ENCODE measurements at places on chromosomes 3 and 15. TPM values are rescaled to one million over a fixed set of nuclear protein-coding genes. Genes with fewer than 3 reads are reported as not detected.

- DNase-seq: peak; percentile 33
These were observed 15.4 kb downstream of the IDH2 start for GRCh38 chr15:90086868-90087268.

- DNase-seq: no peak
These were observed 93.0 kb upstream of the P3H2 start for GRCh38 chr3:190213727-190214126.

DNA sequence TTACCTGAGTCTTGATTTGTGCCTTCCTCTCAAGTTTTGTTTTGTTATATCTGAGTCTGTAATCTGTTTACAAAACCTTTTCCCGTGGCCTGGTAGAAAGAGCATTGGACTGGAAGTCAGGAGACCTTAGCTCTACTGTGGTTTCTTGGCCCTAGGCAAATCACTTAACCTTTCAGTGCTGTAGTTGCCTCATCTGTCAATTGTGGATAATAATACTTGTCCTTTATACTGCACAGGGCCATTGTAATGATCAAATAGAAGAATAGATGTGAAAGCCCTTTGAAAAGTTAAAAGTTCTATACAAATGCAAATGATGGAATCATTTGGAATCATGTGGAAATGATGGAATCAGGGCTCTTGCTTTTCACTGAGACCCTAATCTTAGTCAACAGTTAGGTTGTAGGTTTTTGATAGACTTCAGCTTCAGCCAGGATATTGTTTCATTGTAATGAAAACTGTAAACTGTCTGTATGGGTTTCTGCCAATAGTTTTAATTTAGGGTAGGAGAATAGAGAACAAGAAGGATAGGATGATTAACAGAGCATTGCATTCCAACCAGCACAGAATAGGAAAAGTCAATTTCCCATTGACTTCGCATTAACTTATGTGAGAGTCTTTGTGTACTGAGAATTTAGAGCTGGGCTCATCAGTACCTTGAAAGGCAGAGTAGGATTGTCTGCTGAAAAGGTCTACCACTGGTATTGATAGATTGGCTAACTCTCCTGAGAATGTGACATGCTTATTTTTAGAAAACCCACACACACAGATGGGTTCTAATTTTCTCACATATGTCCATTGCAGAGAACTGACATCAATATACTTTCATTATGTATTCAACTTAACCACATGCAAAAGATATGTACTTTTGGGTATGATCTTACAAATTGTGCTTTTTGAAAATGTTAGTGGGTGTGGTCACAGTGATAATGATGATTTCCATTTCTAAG lies 21.8 kb downstream of the MAP2K5 start:
- DNase-seq: no peak

ERICH6 gene
- total RNA-seq: 0.07 TPM

AMOTL2 gene
- 71.9 TPM for total RNA-seq

KLF13 gene
- total RNA-seq: 7.3 TPM

A4GNT gene
- not detected for total RNA-seq

NRROS gene
- total RNA-seq: 0.42 TPM
